ENCODE measurements at places on chromosomes 12 and 14.

DNA sequence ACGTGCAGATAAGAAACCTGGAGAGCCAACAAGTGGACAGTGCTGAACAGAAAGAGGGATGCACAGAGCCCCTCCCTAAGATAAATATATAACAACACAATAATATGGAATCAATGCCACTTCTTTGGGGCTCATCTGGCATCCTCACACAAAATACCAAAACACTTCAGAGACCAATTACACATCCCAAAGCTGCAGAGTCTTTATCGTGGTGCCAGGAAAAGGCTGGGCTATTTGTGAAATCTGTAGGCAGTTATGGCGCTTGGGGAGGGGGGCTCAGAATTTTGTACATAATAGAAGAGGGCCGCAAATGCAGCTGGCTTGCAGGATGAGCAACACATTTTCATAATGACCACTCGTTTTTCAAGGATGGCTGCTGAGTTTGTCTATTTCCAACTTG lies 160.4 kb upstream of the NOS1 start:
- no peak for DNase-seq

DNA sequence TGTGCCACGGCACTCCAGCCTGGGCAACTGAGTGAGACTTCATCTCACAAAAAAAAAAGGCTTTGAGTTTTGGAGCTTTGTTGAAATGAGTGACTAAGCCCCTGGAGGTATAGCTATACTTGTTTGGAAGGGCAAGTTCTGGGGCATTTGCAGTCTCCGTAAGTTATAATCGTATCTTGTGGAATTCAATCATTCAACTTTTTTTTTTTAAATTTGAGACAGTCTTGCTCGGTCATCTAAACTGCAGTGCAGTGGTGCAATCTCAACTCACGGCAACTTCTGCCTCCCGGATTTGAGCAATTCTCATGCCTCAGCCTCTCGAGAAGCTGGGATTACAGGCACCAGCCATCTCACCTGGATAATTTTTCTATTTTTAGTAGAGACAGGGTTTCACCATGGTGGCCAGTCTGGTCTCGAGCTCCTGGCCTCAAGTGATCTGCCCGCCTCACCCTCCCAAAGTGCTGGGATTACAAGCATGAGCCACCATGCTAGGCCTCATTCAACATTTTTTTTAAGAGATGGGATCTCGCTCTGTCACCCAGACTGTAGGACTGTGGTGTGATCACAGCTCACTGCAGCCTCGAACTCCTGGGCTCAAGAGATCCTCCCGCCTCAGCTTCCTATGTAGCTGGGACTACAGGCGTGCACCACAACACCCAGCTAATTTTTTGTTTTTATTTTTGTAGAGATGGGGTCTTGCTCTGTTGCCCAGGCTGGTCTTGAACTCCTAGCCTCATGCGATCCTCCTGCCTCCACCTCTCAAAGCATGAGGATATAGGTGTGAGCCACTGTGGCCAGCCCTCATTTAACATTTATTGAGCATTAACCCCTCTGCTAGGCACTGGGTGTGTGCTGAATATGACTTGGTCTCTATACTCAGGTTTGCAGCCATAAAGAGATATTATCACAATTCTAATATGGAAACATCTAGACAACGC lies 133.7 kb upstream of the MAP1LC3B2 start:
- no peak for DNase-seq

- DNase-seq, result no peak
Measured at GRCh38 chr12:92726850-92727249, 24.1 kb downstream of the PLEKHG7 start.

GRCh38 chr12:6970096-6970527 lies 352 bp downstream of the PHB2 start:
- no peak for DNase-seq

GRCh38 chr14:67650694-67651093 lies 23.7 kb downstream of the VTI1B start:
- no peak for DNase-seq

- no peak for DNase-seq
Measured at GRCh38 chr12:124296916-124297351, 2.0 kb downstream of the RFLNA start.

DNA sequence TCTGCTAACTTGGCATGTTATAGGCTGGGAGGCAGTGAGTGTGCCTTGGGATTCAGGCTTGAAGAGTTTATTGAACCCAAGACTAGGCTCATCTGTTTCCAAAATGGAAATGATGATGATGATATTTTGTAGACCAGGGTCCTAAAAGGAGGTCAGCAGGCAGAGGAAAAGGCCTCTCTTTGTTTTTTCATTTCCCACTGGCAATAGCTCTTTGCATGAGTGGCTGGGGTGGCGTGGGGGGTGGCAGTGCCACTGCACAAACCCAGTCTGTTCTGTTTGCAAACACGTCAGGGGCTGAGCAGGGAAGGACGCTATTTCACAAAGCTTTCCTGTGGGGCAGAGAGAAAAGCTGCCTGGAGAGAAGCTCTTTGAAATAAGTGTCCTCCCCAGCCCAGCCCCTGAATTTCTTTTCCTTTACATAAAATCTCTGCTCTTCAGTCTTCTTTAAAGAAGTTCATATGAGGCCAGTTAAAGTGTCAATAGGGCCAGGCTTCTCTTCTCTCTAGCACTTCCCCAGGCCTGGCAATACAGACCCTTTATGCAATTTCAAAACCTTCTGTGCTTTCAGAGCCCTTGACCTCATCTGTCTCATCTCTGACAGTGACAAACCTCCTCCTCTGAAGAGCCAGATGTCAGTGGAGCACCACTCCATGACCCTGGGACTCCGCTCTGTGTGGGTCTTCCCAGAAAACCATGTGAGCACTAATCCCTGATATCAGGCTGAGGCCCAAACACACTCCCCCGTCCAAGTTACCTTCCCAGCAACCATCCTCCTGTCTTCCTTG lies 72.8 kb downstream of the ZNF664 start:
- DNase-seq, result no peak

DNA sequence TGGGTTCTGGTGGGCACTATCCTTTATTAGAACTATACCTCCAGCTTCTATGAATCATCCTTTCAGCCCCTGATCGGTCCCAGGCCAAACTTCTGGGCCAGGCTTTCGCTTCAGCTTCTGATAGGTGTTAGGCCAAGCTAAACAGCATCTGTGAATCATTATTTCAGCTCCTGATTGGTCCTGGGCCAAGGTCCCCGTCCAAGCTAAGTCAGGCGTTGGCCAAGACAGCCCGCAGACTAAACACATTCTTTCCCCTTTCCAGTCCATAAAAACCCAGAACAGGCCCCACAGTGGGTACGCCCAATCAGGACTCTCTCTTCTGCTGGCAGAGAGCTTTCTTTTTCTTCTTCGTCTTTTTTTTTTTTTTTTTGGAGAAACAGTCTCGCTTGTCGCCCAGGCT lies 1808.9 kb upstream of the SEL1L start:
- DNase-seq, result no peak

DNA sequence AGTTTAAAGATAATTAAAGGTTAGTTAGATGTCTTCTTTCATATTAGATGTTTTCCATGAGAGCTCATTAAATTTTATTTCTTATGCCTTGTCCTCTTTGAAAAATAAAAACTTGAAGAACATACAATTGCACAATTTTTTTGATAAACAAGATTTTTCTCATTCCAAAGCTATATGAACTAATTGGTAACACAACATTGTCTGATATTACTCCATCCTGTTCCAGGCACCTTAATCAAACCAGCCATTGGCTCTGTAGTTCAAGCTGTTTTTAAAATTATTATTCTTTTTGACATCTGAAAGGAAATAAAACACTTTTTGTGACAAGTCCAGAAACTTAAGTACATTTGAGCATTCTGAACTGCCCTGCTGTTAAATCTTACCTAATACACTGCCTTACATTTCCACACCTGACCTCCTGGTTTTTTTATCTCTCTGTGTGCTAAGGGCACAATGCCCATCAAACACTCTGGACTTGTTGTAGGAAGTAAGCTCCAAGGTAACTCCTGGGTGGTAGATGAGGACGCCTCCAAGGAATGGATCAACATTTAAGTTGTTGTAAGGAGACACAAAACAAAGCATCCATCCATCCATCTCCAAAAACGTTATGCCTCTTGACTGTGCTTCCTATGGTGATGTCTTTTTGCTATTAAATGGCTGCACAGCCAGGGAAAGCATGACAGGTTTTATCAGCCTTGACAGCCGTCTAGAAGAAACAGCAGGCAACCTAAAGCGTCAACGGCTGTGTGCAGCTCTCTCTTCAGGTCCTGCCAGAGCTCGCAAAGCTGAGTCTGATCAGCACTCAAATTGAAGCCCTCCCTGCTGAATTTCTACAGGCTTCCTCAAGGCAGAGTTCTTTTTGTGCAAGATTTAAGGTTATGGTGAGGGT lies 449.9 kb upstream of the FLRT2 start:
- no peak for DNase-seq

DNA sequence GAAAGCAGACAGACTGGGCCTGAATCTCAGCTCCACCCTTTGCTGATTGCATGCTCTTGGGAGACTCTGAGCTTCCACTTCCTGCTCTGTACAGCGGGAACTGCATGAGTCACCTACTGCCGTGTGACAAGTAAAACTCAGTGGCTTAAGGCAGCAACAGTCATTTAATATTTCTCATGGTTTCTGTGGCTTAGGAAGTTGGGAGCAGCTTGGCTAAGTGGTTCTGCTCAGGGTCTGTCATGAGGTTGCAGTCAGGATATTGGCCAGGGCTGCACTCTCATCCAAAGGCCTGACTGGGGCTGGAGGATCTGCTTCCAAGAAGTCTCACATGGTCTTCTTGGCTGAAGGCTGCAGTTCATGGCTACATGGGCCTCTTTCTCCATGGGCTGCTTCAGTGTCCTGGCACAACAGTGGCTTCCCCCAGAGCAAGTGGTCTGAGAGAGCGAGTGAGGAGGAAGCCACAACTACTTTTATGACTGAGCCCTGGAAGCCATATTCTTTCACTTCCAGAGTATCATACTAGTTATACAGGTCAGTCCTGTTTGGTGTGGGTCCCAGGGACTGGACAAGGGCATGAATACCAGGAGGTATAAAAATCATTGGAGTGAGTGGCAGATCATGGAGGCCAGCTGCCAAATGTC lies 49.7 kb downstream of the FAM222A start:
- peak; percentile 0 for DNase-seq

DNA sequence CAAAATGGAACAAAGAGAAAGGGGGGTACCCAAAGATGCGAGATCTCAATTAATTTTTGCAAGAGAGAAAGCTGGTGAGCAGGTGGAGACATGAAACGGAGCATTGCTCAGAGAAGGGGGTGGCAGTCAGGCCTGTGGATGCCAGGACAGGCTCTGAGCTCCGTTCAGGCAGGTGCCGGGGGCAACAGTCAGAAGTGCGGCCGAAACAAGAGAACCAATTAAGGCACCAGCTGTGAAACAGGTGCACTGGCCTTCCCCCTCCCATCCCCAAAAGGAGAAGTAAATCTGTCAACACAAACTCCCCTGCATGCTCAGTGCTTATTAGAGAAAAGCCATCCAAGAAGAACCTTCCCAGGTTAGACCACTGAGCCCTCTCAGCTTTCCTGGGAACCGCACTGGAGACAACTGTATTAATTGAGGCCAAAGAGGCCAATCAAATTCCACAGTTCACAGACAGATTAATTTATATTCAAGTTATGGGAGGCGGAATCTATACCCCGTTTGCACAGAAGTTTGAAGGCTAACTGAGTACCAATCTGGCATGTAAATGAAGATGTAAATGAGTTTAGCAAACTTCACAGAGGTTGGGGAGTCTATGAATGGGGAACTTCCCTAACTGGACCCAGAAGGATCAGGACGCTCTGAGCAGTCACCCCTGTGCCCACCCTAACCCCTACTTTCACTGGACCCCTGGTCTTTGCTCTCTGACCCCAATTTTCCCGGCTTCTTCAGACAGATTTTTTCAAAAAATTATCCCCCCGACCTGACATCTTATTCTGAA lies 20.9 kb downstream of the OAS2 start:
- no peak for DNase-seq

DNA sequence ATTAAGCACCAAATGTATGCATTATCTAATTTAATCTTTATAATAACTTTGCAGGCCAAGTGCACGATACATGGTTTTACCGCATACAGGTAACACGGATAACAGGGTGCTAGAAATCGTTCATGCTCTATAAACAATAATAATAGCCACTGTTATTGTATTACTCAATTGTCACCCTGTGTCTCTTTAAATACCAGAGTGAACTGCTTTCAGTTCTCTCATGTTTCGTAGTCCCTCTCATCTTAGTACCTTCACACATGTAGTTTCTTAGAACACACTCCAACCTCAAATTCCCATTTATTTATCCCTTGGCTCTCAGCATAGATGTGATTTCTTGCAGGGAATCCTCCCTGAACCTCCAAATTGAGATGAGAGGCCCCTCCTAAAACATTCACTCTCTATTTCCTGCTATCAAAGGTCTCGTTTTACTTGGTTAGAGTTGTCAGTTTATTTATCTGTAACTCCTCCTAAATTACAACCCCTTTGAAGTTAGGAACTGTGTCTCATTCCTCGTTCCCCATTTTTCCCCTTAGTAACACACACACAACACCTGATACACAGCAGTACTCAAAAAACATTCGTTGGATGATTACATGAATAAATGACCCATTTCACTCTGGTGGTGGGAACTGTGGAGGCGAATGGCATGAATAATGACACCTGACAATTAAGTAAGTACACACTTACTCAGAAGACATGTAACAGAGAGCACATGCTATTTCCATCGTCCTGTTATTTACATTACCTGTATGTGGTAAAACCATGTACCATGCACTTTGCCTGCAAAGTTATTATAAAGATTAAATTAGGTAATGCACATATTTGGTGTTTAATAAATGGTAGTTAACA lies 134.6 kb downstream of the BTG1 start:
- no peak for DNase-seq

GRCh38 chr12:102063069-102063468 lies 1.3 kb upstream of the WASHC3 start:
- no peak for DNase-seq

GRCh38 chr12:118120579-118121363 lies 15.2 kb upstream of the PEBP1 start:
- peak; percentile 37 for DNase-seq

DNA sequence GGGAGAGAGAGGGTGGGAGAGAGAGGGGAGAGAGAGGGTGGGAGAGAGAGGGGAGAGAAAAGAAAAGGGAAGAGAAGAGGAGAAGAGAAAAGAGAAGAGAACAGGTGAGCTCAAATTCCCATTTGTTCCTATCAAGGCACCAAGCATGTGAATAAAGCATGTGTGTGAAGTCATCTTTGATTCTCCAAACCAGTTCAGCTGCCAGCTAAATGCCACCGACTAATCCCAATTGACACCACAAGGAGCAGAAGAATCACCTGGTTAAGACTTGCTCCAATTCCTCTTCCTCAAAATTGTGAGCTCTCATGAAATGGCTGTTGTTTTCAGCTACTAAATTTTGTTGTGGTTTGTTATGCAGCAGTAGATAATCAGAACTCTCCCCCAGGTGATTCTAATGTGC lies 188.9 kb downstream of the TMX1 start:
- no peak for DNase-seq

DNA sequence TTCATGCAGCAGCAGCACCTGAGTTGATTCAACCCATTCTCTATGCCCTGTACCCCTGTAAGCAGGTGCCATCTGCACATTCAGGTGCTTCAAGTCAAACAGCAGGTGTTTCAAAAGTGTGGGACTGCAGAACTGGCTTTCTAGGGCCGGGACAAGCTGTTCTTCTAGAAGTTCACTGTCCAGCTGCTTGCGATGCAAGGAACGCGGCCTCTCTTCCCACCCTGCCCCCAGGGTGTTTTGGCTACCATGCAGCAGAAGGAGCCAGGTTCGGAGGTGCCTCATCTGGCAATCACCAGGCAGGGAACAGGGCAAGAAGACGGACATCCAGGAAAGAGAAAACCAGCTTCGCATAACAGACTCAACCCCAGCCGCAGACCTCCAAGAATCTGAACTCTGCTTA lies 35.2 kb downstream of the TMEM132D start:
- no peak for DNase-seq
